ENCODE measurements at places on chromosomes 12 and 14.

DNA sequence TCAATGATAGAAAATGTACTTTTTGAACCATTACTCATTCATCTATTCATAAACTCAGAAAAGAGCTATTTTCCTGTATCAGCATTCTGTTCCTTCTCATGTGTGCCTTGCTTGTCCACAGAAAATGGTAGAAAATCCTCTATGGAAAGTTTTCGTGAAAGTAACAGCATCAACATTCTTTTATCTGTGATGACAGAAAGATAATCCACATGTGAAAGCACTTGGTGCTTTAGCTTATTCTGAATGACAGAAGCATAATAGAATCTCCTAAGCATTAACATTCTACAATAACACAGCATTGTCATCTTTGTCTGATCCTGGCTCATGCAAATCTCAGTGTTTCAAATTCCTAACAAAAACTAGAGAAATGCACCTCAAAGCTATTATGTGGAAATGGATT is 431.9 kb downstream of the ADAMTS20 start:
- DNase-seq: no peak

DNA sequence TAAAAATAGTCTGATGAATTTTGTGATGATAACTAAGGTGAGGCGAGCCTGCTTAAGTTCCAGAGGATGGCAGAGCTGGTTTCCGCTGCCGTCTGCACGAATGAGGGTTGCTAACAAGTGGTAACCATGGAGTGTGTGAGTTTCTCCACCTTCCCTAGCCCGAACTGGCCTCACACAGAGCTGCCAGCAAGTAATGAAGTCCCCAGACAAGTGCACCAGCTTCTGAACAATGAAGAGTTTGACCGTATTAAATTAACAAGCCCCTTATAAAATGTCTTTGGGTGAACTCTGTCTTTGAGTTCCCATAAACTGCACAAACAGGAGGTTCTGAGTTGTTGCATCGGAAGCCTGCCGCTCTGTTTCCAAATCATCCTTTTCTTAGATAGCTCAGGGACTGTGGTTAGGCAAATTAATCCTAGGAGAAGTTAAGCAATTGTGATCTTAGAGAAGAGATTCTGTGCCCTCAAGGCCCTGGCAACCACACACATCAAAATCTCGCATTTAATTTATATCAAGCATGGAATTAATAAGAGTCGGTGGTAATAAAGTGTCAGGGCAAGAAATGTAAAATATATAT is 274.1 kb upstream of the DAAM1 start:
- DNase-seq: no peak

- no peak for DNase-seq
Measured at GRCh38 chr14:73170686-73171085, 34.4 kb downstream of the PSEN1 start.

DNA sequence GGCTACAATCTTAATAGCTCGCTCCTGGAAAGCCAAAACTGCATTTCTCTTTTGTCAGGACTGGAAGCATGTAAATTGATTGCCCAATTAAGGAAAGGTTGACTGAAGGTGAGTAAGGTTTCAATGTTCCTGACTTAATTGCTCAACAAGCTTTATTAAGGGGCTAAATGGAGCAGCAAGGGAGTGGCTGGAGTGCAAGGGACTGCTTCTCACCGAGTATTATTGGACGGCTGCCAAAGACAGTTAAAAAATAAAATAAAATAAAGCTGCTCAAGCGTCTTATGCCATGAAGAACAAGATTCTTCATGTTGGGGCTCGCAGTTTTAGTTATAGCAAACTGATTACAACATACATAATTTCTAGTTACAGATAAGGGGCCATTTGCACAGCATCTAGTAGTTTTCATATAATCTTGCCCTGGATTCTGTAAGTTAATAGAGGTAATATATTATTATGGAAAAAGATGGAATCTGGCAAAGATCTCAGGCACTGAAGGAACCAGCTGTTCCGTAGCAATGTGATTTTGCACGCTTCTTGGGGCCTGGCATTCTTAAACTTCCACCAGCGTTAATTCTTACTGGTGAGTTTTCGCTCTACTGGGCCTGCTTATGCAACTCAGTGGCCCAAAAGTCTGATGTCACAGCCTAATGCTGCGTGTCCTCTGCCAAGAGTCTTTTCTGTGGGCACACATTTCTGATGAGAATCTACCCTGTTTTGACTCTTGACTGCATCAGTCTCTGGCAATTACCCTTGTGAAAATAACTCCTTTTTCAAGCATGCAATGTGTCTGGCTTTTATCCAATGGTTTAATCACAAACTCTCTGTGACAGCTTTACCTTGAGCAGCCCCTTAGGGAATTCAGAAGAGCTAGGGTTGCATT is 108.5 kb downstream of the SLC38A1 start:
- no peak for DNase-seq

DNA sequence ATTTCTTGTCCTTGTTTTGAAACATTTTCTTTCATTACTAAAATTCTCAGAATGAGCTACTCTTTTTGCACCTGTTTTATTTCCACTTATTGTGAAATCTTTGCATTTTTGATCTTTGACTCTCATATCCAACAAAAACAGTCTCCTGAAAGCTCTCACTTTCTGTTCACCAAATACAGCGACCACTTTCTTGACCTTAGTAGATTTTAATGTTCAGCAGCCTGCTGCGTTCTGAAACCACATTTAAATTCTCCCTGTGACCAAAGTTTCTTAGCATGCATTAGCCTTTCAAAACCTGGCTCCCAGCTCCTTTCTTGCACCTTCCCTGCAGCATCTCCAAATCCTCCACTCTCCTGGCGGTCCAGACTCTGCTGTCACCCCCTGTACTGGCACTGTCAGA is 404.4 kb upstream of the PDE3A start:
- DNase-seq: no peak

DNA sequence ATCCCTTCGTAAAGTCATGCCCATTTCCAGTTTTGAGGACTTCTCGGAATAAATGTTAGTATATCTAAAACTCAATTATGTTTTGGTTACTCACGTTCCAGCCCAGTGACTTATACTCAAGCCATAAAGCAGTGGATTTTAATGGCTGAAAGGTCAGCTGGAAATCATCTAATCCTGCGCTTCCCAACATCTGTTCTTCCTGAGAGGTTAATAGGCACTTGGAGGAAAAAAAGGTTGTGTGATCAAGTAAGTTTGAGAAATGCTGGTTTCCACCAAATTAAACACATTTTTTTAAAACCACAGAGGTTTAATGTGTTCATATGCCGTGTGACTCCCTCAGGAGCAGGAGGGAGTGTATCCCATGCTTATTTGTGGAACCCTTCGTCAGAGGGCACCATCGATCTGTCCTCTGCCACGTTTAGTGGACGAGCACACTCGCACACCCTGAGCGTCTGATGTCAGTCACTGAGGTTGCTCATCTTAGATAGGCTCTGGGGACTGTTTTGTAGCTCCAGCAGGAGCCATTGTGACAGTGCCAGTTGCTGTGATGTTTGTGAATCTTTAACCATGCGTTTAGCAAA is 41.4 kb downstream of the FBXL14 start:
- DNase-seq: no peak

All from H7 (cell line).